Stimulated activated naive CD8-positive, alpha-beta T cell treated with anti-CD3 and anti-CD28 coated beads, Interleukin-15, Interleukin-2, amounts not matched to agents 100 U/mL and 50 U/mL, for 24 hours (primary cell): ENCODE measurements at places on chromosomes 3 and 15.

GRCh38 chr3:108862865-108863798 is 40.5 kb downstream of the TRAT1 start:
- DNase-seq, result peak; percentile 23

DNA sequence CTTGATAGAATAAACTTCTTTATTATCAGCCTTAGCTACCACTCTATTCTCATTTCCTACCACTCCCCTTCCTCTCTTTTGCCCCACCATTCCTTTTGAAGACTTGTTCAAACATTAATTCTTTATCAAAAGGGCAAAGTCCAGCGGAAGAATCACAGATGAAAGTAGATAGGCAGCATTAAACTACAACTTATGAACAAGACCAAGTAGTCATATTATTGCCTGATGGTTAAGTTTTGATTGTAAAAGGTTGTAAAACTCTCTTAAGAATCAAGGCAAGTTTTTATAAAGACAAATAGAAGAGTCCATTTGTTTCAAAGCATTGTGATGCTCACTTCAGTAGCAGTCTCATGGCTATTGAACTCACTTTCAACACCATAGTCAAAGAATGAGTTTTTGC is 22.4 kb upstream of the TGFBR2 start:
- DNase-seq, result no peak

GRCh38 chr15:81312790-81313543 is 11.0 kb downstream of the STARD5 start:
- no peak for DNase-seq

DNA sequence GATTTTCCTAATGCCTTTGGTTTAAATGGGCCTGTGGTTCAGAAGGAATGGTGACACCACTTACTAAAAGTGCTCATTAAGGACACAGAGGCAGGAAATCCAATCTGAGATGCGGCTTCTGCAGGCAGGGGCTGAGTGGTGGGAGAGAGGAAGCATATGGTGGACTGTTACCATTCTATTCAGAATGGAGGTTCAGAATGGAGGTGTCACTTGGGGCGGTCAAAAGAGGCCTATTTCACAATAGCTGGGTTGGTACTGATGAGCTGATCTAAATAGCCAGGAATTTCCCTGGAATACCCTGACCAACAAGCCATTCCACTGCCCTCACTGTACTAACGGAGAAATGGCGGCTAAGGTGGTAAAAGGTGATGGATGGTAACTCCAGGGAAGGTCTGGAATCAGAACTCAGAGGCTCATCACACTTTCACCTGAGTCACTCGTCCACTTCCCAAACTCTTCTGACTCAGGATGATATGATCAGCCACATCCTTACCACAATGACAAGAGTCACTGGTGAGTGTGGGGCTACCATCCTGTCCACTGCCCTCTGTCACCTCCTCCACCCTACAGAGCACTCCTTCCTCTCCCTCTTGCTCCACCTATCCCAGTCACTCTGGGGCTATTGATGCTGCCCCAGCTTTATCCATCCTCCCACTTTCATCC is 15.7 kb downstream of the RFT1 start:
- DNase-seq, result no peak

GRCh38 chr3:167148136-167148535 is 232.0 kb downstream of the ZBBX start:
- DNase-seq, result no peak

- no peak for DNase-seq
Observed at GRCh38 chr3:113136071-113136470, 75.3 kb upstream of the BOC start.

DNA sequence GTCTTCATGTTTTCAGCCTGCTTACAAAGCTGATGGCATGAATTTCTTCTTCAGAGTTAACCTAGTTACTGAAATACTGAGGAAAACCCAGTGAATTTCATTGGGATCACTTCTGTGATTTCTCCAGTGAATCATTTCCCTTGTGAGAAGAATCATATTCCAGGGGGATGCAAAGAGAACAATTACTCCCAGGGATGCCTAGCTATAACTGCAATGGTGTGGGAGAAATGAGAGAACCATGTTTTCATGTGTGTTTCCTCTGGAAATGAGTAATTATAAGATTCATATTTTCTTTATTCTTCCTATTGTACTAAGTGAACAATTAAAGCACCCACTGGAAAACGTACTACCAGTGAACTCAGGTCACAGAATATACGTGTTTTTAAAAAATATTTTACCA is 485.4 kb downstream of the GRM7 start:
- DNase-seq, result no peak

GRCh38 chr3:183809270-183809669 is 16.1 kb downstream of the MAP6D1 start:
- no peak for DNase-seq

GRCh38 chr3:127785711-127786265 is 36.5 kb downstream of the MGLL start:
- no peak for DNase-seq

- DNase-seq, result no peak
Observed at GRCh38 chr3:160055659-160056058, 67.0 kb downstream of the IL12A start.

GRCh38 chr3:59997583-59997982 is 947.8 kb upstream of the CFAP20DC start:
- DNase-seq, result no peak

DNA sequence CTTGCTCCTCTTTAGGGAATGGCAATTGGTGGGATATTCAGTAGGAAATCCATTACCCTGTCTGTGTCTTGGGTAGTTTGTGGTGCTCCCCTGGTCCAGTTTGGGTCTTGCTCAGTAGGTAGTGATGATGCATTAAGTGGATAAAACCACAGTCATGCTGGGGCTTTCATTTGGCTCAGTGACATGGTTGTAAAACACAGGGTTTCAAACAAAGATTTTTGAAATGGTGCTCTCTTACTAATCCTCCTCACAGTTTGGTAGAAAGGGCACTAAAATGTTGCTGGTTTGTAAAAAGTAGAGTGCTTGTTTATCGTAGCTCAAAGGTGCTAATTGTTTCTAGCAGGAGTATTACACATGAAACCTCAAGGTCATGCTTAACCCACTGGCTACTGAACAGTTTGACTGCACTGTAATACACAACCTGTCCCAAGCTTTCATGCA is 22.9 kb downstream of the BBX start:
- DNase-seq, result no peak

- no peak for DNase-seq
Observed at GRCh38 chr3:144585408-144585807, 613.8 kb downstream of the DIPK2A start.

GRCh38 chr3:102474207-102474606 is 39.4 kb downstream of the ZPLD1 start:
- DNase-seq, result no peak

DNA sequence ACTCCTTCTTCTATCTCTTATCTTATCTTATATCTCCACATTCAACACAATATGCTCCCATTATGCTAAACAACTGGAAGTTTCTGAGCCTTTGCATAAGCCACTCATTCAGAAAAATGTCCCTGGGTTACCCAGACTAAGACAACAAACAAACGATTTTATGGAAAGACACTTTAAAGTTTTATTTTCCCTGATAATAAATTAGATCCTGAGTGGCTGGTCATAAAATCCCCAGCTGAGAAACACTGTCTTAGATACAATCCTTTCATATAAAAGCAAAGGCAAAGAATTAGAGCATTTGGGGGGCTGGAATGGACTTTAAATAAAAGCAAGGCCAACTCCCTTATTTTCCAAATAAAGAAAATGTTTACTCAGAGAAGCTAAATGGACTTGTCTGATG is 322.3 kb downstream of the GBE1 start:
- no peak for DNase-seq

DNA sequence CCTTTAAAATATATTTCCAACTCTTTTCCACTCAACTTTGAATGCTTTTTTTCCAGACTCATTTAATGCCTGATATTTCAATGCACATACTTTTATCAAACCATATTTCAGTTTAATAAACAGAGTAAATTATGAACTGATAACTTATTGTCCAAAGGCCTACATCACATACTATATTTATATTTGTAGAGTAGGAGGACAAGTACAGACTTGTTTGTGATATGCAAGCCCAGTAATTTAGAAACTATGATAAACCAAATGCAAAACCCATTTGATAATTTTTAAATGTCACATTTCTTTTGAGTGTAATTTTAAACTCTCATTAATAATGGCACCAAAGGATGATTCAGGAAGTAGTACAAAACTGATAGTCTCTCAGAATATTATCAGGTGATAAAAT is 3.3 kb downstream of the RFX7 start:
- no peak for DNase-seq

- DNase-seq, result peak; percentile 69
Observed at GRCh38 chr15:38688761-38689160, 124.1 kb upstream of the RASGRP1 start.

DNA sequence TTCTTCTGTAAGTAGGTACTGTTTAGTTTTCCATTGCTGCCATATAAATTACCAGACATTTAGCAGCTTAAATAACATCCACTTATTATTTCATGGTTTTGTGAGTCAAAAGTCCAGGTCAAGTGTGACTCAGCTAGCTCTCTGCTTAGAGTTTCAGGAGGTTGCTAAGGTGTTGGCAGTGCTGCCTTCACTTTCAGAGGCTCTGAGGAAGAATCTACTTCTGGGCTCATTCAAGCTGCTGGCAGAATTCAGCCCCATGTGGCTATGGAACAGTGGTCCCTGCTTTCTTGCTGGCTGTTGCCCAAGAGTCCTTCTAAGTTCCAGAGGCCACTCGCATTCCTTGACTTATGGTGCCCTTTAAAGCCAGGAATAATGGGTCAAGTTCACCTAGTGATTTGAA is 4.5 kb downstream of the CFAP44 start:
- DNase-seq, result no peak

GRCh38 chr15:99435113-99435695 is 130.6 kb upstream of the MEF2A start:
- DNase-seq, result peak; percentile 5

GRCh38 chr3:14946739-14947099 is 664 bp upstream of the NR2C2 start:
- DNase-seq, result no peak

DNA sequence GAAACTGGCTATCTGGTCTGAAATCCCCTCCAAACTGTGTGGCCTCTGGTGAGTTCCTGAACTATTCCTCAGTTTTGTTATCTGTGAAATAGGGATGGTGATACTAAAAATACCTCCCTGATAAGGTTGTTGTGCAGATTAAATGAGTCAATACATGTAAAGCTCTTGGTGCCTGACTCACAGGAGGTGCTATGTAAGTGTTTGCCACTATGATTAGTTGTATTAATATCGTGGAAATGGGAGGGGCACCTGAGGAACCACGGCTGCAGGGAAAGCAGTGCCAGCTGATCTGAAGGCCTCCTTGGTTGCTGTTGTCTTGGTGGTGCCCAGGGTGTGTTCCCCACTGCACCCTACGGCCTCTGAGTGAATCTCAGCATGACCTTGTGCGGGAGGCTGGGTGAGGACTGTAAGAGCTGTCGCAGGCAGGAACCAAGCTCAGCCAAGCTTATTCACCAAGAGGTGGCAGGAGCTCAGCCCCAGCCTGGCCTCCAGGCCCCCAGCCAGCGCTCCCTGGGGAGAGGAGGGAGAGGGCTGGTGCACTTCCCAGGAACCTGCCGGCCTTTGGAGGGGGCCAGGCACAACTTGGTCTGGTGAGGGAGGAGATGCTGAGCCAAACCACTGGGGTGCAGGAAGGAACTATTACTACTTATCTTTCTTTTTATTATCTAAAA is 44.8 kb upstream of the CCDC174 start:
- DNase-seq, result no peak

DNA sequence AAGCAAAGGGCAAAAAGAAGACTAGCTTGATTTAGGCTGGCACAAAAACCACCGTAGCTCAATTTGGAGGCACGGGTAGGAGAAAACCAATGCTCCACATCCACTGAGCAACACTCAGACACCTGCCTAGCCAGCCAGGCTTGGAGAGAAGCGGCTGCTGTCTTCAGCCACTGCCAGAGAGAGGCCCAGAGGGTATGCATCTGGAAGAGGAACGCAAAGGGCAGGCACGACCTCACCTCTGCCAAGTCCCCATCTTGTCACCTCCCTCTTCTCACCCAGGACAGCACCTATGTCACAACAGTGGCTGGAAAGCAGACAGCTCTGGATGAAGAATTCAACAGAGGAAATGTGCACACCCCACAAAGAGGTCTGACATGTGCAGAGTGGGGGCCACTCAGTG is 93.5 kb downstream of the ADAMTS17 start:
- no peak for DNase-seq

- no peak for DNase-seq
Observed at GRCh38 chr15:98860281-98861041, 147.1 kb downstream of the PGPEP1L start.

- DNase-seq, result no peak
Observed at GRCh38 chr3:1183320-1184048, 90.7 kb downstream of the CNTN6 start.

GRCh38 chr15:52876991-52877663 is 87.0 kb upstream of the ONECUT1 start:
- no peak for DNase-seq

GRCh38 chr3:25182794-25183193 is 245.3 kb upstream of the RARB start:
- no peak for DNase-seq

GRCh38 chr3:53571264-53571663 is 76.9 kb downstream of the CACNA1D start:
- DNase-seq, result no peak

DNA sequence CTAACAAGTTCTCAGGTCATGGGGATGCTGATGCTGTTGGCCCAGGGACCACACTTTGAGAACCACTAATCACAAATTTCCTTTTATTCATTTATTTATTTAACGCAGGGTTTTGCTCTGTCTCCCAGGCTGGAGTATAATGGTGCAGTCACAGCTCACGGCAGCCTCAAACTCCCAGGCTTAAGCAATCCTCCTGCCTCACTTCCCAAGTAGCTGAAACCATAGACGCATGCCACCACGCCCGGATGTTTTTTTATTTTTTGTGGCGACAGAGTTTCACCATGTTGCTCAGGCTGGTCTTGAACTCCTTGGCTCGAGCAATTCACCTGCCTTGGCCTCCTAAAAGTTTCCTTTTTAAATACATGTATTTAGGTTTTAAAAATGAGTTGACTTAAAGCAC is 20.7 kb upstream of the ISLR2 start:
- no peak for DNase-seq

DNA sequence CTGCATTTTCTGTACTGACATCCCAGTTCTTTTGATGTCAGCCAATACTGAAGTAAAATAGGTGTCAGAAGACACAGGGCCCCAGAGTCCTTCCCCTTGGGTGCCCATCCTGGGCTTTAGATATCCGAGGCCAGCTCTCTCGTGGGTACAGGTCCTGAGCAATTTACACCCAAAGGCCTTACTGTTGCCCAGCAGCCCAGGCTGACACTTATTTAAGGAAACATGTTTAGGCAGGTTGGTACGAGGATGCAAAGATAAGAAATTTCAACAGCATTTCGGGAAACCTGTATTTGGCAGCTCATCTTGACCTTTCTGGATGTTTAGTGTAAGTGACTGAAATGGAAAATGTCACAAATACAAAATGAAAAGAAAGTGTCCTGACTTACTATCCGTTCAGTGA is 130.0 kb upstream of the IL12A start:
- no peak for DNase-seq

DNA sequence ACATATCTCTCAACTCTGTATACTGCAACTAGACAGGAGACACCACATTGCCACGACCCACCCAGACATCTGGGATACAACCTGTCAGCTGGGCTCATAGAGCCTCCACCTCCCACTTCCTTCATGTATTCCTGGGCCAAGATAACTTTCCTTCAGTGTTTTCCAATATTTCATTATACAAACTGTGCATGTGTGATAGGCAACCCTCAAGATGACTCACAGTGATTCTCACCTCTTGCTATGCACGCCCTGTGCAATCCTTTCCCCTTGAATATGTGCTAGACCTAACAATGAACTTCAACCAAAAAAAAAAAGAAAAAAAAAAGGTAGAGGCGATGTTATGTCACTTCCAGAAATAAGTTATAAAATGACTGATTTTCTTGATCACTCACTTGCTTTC is 138.0 kb upstream of the ALCAM start:
- DNase-seq, result no peak

GRCh38 chr15:74869726-74870407 is 3.3 kb downstream of the SCAMP2 start:
- DNase-seq, result peak; percentile 40
